DMS53 (cell line): ENCODE measurements at places on chromosomes 6 and 20.

- DNase-seq = no peak
Observed at GRCh38 chr6:24072038-24072746, 53.8 kb upstream of the NRSN1 start.

DNA sequence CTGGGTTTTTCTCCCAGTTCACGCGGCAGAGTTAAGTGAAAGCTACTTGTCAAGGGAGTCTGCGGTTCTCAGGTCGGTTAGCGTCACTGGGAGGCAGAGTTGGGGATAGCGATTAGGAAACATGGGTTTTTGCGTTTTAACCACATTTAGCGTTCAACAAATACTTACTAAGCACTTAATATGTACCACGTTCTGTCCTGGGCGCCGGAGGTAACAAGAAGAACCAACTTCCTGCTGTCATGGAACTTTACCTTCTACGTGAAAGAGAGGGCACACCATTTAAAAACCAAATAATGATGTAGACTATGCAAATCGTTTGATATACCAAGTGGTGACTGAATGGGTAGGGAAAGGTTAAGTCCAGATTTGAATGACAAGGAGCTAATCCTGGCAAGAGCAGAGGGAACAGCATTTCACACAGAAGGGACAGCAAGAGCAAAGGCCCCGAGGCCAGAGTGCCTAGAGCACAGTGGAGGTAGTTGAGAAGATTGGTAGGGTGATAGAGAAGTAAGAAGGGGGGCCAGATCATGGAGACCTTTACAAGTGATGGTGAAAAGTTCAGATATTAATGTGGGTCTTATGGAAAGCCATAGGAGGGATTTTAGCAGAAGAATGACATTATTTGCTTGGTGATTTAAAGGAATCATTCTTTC, 744 bp downstream of the RIOK1 start:
- DNase-seq = no peak

- no peak for DNase-seq
Observed at GRCh38 chr6:79814940-79815339, 132.4 kb downstream of the ELOVL4 start.

GRCh38 chr6:127841811-127842210, 59.0 kb downstream of the THEMIS start:
- DNase-seq = no peak

DNA sequence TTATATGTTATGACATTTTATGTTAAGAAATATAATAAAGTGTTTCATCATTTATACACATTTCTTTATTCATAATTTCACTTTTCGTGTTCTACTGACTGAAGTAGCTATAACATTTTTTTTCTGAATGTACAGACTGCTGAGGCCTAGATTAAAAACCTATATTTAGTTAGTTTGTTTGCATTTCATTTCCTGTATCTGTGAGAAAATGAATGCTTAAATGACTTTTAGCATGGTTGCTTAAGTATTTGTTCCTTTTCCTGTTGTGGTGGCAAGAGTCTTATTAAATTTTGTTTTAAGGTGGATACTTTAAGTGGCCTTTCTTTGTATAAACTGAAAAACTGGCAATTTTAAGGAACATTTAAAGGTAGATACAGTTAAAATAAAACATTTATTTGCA, 779.7 kb upstream of the MAN1A1 start:
- DNase-seq = peak; percentile 2

- DNase-seq = no peak
Observed at GRCh38 chr6:112936079-112936472, 588.9 kb downstream of the RFPL4B start.

- no peak for DNase-seq
Observed at GRCh38 chr6:112247275-112247674, 7.1 kb downstream of the LAMA4 start.

DNA sequence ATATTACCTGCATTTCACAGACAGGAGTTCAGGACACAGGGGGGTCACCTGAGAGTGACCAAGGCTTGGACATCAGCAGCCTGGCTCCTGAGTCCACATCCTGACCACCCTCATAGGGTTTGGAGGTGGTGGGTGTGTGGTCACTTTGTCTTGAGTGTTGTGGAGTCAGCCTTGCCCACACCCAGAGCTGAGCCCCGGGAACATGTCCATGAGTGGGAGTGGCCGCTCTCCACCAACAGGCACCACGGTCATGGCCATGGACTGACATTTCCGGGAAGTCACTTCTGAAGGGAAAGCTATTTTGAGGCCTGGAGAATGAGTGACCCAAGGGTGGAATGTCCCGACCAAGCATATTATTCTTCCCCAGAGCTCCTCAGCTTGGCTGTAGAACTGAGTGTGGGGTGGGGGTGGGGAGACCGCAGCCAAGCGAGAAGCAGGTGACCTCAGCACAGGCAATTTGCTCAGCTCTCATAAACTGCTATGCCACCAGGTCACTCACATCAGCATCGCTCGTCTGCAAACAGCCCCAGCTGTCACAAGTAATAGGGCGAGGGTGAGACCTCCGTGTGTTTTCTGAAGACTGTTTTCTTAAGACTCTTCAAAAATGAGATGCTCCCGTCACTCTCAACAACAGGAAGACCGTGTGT, 348.6 kb upstream of the CDH4 start:
- no peak for DNase-seq

- DNase-seq = no peak
Observed at GRCh38 chr20:24823176-24823784, 125.8 kb upstream of the CST7 start.

DNA sequence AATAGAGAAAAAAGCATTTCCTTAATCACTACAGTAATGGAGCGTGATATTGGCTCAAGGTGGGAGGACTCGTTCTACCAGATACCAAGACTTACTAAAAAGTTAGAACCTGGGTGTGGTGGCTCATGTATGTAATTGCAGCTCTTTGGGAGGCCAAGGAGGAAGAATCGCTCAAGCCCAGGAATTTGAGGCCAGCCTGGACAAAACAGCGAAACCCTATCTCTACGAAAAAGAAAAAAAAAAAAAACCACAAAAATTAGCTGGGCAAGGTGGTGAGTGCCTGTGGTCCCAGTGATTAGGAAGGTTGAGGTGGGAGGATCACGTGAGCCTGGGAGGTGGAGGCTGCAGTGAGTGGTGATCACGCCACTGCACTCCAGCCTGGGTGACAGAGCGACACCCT, 24.0 kb upstream of the ATRN start:
- no peak for DNase-seq

DNA sequence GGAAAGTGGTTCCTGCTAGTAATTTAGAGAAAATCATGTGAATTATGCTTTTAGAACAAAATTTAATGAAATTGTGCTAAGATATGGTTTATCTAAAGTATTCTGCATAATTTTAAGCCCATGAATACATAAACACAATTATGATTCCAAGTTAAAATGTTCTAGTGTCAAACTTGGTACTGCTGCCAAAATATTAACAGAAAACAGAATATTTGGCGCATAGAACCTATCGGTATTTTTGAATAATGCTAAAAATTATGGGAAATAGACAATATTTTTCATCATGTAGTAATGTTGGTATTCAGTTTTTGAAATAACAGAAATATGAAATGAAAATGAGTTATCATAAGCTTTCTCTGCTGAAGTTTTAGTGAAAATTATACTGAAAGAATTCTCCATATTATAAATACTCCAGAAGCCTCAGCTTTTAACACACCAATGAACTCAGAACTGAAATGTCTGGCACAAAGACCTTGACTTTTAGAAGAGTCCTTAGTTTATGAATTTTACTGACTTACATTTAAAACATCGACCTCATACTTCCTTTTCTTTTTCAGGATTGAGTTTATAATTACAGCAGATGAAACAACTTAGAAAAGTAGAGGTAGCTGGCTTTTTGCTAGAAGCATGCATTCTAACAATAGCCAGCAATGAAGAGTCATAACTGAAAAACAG, 1192.3 kb upstream of the GJE1 start:
- DNase-seq = no peak

- no peak for DNase-seq
Observed at GRCh38 chr6:38482466-38482865, 157.3 kb downstream of the BTBD9 start.

GRCh38 chr6:160137989-160138835, 16.6 kb downstream of the SLC22A1 start:
- DNase-seq = peak; percentile 72
